CD4-positive, alpha-beta memory T cell (primary cell): ENCODE measurements at places on chromosomes 2 and 18. TPM values are rescaled to one million over a fixed set of nuclear protein-coding genes. Genes with fewer than 3 reads are reported as not detected.

DNA sequence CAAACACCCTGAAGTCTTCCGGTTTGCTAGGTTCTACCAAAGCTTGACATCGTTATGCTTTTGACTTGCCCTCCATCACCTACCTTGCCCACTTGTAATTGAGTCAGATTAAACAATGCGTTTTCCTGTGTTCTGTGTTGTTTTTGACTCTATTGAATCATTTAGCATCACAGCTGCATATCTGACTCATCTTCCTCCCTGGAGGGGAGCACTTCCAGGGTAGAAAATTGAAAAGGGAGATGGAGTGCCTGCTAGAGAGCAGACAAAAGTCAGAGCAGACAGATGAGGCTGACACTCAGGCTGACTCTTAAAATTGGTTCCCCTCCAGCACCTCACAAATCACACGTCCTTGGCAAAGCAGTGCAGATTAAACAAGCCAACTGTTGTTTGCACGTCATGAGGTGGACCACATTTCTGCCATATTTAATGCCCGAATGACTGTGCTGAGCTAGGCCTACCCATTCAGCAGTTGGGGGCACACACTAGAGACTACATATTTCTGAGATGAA is 2.2 kb downstream of the MPP4 start:
- H3K36me3 ChIP-seq = no peaks in the 10 kb centered on the region
- no peaks in the 10 kb centered on the region for H3K4me1 ChIP-seq
- H3K4me3 ChIP-seq = no peak overlapping the region
- H3K27ac ChIP-seq = no peak overlapping the region
- DNase-seq = no peak
- no peaks in the 10 kb centered on the region for H3K27me3 ChIP-seq

The SNRNP27 gene
- 48.5 TPM for total RNA-seq

- H3K36me3 ChIP-seq = no peaks in the 10 kb centered on the region
- H3K4me1 ChIP-seq = no peaks in the 10 kb centered on the region
- H3K27ac ChIP-seq = no peak overlapping the region
- DNase-seq = no peak
- no peaks in the 10 kb centered on the region for H3K27me3 ChIP-seq
Measured at GRCh38 chr2:19035238-19035637, 323.2 kb downstream of the OSR1 start.

- H3K4me1 ChIP-seq = no peaks in the 10 kb centered on the region
- no peak for DNase-seq
- H3K36me3 ChIP-seq = no peaks in the 10 kb centered on the region
- H3K4me3 ChIP-seq = no peak overlapping the region
- H3K27me3 ChIP-seq = no peaks in the 10 kb centered on the region
Measured at GRCh38 chr18:8176554-8176953, 432.7 kb upstream of the RAB12 start.

- no peak overlapping the region for H3K27ac ChIP-seq
- peaks cover 41% of the 10 kb centered on the region for H3K27me3 ChIP-seq
- H3K36me3 ChIP-seq = no peaks in the 10 kb centered on the region
- DNase-seq = no peak
Measured at GRCh38 chr2:104858006-104858978, 4.4 kb downstream of the POU3F3 start.

The CAVIN2 gene
- total RNA-seq = not detected

DNA sequence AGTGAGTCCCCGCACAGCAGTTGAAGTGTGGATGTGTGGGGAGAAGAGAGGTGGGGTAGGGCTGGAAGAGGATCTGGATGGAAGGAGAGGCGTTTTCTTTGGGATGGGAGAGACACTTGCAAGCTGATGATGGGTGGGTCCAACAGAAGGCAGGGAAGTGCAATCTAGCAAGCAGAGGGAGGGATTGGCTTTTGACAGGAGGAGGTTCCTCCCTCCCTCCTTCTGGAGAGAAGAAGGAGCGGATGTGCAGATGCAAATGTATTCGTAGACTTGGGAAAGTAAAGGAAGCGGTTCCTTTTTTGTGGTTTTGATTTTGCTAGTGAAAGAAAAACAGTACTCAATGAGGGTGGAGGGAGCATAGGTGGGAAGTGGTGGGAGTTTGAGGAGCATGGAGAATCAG is 48.9 kb downstream of the LAMA3 start:
- no peaks in the 10 kb centered on the region for H3K36me3 ChIP-seq
- H3K4me3 ChIP-seq = no peak overlapping the region
- no peaks in the 10 kb centered on the region for H3K27me3 ChIP-seq
- no peak overlapping the region for H3K27ac ChIP-seq
